ENCODE measurements at places on chromosomes 6 and 20. TPM values are rescaled to one million over a fixed set of nuclear protein-coding genes. Genes with fewer than 3 reads are reported as not detected.

RBBP8NL gene
- total RNA-seq, result not detected

PPP1R16B gene
- 0.07 TPM for total RNA-seq

SSTR4 gene
- not detected for total RNA-seq

DNA sequence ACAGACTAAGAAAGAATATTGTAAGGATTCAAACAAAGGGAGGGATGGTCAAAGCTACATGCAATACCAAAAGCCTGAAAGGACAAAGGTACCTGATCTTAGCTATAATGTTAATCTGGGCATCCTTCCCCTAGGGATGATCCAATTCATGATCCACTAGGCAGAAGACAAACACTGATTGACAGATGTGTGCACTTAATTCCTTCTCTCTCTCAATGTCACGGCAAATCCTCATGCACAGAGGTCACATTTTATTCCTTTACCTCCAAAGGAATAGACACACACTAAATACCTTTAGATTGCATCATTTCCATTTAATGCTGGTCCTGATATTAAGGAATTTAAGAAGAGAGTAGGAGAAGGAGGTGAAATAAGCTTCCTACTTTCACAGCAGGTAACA, 73.4 kb downstream of the ZNF133 start:
- no peak for DNase-seq

- no peak for DNase-seq
Measured at GRCh38 chr6:91328241-91328640, 741.4 kb upstream of the MAP3K7 start.

GRCh38 chr20:49483696-49484123, 1.2 kb upstream of the KCNB1 start:
- DNase-seq, result no peak

GRCh38 chr6:160791981-160792418, 90.0 kb downstream of the PLG start:
- DNase-seq, result no peak

GRCh38 chr6:158068893-158069799, 87.5 kb downstream of the SYNJ2 start:
- peak; percentile 55 for DNase-seq

DNA sequence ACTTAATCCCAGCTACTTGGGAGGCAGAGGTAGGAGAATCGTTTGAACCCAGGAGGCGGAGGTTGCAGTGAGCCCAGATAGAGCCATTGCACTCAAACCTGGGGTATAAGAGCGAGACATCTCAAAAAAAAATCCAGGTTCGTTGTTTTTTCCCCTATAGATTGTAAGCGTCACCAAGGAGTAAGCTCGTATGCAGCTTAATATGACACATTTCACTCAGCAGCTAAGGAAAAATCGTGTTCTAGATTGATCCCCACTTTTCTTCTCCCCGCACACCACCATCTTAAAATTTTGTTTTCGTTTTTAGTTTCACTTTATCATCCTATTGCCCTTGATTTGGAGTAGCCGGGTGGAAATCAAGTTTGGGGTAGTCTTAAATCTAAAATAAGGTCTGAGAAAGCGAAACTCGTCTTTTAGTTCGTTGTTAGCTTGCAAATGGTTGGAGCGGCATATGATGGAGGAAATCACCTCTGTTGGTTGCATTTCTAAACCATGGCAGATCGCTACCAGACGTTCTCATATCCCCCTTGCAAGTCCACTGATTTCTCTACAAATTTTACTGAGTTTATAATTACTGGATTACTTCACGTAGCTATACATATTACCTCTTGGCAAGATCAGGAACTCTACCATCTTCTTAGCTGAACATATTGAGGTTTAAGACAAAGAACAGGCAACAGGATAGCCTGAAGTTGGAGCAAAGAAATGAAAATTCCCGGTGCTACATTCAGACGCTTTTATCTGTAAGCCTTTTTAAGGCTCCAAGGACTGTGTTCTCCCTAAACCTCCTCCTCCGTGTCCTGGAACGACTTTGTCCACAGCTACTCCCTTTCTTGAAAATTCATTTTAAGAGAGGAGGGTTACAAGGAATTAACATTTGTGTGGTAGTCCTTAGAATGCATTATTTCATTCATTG, 91.1 kb upstream of the BTN3A2 start:
- peak; percentile 30 for DNase-seq

- no peak for DNase-seq
Measured at GRCh38 chr6:74651948-74652842, 553.7 kb downstream of the COL12A1 start.

- DNase-seq, result no peak
Measured at GRCh38 chr20:16082051-16082550, 491.1 kb downstream of the KIF16B start.

DNA sequence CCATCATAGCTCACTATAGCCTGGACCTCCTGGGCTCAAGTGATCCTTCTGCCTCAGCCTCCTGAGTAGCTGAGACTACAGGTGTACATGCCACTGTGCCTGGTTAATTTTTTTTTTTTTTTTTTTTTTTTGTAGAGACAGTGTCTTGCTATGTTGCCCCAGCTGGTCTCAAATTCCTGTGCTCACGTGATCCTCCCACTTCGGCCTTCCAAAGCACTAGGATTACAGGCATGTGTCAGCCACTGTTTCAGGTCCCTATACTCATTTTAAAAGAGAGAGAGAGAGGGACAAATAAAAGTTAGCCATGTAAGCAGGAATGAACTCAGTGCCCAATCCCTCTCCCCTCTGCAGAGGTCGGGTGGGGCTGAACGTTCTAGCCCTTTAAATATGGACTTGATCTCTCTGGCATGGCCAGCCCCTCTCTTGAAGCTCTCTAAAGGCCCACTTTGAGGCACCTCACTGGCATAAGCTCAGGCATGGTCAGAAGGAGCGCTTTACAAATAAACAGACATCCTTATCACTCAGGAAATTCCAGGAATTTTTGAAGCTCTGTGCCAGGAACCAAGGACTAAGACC, 9.0 kb upstream of the SERPINB1 start:
- DNase-seq, result peak; percentile 60

GRCh38 chr6:54076159-54076789, 35.0 kb upstream of the MLIP start:
- no peak for DNase-seq

GRCh38 chr6:72733045-72733444, 111.2 kb downstream of the KCNQ5 start:
- no peak for DNase-seq

DNA sequence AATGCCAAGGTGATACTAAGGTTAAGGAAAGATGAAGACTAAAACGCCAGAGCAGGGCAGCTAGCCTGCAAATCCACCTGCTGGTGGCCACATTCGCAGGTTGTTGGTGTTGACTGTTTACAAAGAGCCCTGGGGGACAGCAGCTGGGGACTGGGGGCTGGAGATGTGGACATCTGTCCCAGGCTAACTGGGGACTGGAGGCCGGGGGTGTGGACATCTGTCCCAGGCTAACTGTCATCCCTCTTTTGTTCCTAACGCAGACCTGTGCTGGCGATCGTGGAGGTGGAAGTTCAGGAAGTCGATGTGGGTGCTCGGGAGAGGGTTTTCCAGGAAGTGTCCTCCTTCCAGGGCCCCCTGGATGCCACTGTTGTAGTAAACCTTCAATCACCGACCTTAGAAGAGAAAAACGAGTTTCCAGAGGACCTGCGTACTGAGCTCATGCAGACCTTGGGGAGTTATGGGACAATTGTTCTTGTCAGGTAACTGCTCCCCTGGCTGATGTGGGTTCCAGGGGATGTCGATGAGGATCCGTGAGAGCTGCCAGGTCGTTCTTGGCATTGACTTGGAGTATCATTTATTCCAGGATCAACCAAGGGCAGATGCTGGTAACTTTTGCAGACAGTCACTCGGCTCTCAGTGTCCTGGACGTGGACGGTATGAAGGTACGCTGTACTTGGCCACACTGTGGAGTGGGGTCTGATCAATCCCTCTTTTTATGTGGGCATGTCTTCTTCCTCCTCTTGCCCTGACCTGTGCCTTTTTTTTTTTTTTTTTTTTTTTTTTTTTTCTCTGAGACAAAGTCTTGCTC, 87.0 kb downstream of the SERAC1 start:
- DNase-seq, result no peak

- DNase-seq, result no peak
Measured at GRCh38 chr6:108227290-108227689, 33.5 kb downstream of the SNX3 start.

GRCh38 chr20:21505810-21506530, 7.9 kb downstream of the NKX2-2 start:
- no peak for DNase-seq

- DNase-seq, result no peak
Measured at GRCh38 chr6:143804835-143805239, 38.3 kb upstream of the LTV1 start.

DNA sequence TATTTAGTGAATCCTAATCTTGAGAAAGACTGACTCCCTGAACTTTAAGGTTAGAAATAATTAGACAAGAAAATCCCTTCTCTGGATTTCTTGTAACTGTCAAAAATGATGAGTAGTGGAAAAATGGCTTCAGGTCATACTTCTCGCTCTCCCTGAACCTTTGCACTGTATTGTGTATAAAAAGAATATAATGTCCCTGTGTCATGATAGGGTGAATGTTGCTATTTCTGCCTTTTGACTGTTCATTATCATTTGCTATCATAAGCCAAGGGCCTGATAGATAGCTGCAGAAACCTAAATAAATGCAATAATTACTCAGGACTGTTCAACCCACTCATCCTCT, 39.3 kb downstream of the ALDH8A1 start:
- DNase-seq, result peak; percentile 41

DNA sequence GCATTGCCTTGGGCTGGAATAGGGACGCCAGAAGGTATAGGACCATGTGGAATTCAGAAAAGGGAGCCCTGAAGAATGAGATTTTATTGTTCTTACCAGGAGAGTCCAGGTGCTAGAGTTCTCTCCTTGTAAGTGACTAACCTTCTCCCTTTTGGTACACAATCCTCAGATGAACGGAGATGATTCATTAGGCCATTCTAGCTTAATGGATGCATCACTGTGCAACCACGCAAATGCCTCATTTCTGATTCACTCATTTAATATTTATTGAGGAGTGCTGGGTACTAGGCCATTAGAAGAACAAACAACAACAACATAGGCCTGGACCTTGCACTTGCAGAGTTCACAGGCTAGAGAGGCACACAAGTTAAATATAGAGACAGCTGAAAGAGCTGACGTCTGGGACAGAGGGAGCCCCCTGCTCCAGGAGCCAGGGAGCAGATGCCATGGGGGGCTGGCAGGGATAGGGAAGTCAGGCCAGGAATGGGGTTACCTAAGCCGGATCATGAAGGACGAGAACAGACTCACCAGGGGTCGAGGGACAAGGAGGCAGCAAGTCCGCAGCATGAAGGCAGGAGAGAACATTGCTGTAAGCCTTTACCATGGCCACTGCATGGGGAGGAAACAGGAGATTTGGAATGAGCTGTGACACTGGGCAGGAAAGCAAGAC, 179.5 kb upstream of the AKAP12 start:
- DNase-seq, result peak; percentile 90

DNA sequence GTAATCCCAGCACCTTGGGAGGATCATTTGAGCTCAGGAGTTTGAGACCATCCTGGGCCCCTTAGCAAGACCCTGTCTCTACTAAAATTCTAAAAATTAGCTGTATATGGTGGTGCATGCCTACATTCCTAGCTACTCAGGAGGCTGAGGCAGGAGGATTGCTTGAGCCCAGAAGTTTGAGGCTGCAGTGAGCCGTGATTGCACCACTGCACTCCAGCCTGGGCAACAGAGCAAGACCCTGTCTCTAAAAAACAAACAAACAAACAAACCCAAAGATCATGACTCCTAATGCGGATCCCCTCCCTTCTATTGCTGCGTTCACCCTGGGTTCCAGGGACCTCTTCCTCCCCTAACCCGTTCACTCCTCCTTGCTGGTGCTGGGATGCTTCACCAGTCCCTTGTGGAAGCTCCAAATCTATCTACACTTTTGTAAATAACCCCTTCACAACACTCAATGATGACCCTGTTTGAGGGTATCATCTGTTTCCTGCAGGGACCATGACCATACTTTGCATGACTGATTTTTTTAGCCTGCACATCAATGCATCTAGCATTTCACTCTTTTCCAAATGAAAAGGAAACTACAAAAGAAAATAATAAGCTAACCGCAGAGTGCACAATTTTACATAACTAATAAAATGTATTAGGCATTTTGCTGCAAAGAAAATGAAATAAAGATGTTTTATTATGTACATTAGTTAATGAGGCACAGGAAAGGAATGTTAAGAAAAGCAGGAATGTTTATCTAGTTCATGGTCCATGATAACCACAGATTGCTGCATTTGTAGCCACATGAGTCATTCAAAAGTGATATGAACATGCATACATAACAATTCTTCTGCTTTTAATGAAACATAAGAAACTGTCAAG, 30.5 kb upstream of the IPCEF1 start:
- peak; percentile 75 for DNase-seq

DNA sequence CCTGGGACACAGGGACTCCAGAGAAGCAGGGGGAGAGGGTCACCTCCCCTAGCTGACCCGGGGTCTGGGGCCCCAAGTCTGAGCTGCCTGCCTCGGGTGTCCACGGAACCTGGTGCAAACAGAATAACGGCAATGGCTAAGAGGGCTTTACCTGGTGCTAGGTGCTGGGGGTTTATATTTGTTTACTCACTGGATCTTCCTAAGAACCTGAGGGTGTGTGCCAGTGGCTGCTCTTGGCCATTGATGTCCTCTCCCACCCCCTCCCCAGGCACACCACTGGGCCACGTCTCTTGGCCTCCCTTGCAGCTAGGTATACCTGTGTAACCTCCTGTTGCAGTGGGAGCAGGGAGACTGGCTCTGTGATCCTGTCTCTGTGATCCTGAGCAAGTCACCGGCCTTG, 157.9 kb upstream of the MLN start:
- DNase-seq, result no peak

DNA sequence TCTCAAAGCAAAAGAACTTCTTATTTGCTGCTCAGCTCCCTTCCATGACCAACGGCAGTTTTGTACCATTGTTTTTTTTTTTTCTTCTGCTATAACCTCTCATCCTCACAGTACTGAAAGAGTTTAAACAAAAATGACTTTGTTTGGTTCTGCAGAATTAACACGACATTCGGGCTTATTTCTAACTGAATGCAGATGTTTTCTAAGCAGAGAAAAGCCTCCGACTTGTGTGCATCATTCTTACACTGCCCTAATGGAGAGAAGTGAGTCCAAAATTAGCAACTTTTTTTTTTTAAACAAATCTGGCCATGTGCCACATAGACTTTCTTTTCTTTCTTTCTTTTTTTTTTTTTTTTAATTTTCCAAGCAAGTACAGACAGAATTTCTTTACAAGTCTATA, 382.7 kb downstream of the HDGFL1 start:
- DNase-seq, result no peak

DNA sequence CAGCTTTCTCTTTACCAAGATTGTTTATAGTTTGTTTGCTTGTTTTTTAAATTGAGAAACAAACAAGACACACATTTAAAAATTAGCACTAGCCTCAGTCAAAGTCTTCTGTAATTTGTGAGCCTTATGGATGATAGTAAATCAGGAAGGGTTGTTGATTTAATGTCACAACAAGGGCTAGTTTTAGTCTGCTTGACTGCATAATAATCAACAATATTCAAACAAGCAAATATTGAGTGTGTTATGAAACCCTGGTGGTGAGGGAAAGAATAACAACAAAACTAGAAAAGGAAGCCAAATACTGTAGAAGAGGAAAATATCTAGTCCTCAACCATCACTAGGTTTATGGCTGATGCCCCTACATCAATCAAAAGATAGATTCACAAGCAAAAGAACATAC, 228.6 kb downstream of the TBC1D7 start:
- no peak for DNase-seq

- no peak for DNase-seq
Measured at GRCh38 chr20:49656304-49656703, 57.4 kb downstream of the B4GALT5 start.

All from Caki2 (cell line).